ENCODE measurements at places on chromosomes 7 and 10.

DNA sequence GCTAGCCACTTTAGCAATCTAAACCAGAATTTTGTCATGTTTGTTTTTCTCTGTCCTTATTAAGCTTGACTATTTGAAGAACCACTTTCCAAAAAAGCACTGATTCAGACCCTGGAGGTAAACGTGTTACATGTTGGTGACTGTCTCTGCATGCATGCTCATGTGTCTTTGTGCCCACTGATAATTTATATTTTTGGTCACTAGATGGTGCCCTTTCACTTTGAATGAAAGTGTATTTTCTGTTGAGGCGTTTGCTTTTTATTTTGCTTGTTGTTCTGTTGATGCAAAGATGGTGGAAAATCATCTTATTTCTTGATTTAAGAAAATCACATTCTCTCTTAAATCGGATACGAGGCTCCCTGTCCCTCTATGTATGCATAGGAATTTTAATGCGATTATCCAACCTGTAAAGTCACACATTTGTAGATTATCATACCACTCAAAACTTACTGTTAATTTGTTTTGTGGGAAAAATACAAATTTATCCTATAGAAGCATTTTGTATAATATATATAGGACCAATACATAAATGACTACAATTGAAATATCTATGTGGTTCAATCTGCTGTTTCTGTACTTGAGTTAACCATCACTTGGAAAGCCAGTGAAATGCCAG lies 269.3 kb downstream of the BICC1 start:
- peak; percentile 19 for DNase-seq

GRCh38 chr7:49805371-49806007 lies 32.1 kb downstream of the VWC2 start:
- DNase-seq = no peak

DNA sequence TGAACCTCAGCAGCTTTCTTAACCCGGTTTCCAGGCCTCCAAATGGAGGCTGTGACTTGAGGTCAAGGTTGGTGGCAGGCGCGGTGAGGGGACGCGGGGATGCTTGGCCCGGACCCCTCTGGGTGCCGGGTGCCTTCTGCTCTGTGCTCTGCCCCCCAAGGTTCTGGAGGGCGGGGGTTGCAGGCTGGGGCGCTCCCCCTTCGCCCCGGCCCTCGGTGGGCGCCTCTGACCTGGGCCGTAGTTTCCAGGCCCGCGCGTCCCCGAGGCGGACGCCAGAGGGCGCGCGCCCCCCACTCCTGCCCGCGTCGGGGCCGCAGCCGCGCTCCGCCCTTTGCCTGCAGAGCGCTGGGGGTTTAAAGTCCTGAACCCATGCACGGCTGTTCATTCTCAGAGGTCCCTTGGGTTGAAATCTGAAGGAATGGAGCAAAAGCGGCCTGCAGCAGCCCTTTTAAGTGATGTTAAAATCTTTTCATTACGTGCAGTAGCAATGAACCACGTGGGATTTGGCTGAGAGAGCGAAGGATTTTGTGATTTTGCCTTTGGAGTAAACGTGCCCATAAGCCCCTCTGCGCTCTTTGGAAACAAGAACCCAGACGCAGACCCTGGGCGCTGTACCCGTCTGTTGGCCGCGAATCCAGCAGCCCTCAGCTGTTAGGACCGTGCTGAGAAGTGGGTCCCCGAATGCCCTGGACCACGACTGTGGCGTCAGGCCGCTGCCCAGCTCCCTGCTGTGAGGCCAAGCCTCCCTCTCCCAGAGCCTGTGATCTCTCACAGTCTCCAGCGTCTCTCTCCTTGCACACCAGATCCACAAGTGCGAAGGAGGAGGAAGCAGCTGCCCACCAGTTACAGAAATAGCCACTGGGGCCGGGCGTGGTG lies 135.0 kb downstream of the ACTR3B start:
- peak; percentile 21 for DNase-seq

DNA sequence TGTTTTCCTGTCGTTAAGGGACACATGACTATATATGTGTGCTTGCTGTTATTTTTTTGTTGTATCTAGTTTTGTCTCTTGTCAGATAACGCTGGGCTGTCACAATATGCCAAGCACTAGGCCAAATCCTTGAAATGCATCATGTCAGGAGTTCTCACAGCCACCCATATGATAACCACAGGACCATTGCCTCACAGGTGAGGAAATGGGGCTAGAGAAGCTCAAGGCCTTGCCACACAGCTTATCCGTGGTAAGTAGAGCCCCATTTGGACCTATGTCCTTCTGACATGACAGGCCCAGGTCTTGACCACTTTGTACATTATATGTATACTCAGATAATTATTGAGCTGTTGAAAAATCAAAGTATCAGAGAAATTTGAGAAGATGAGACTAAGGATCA lies 42.0 kb upstream of the TARP start:
- DNase-seq = no peak

DNA sequence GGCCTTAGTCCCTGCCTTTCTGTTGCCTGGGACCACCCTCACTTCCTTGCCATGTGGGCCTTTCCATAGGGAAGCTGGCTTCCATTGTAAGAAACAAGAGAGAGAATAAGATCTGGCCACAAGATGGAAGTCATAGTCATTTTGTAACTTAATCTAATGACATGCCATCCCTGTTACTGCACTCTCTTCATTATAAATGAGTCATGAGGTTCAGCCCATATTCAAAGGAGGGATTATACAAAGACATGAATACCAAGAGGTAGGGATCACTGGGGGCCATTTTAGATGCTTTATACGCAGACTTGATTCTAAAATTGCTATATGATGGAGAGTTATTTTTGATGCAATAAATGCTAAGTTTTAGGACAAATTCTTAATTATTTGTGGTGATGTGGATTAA lies 75.2 kb upstream of the CELF2 start:
- no peak for DNase-seq

DNA sequence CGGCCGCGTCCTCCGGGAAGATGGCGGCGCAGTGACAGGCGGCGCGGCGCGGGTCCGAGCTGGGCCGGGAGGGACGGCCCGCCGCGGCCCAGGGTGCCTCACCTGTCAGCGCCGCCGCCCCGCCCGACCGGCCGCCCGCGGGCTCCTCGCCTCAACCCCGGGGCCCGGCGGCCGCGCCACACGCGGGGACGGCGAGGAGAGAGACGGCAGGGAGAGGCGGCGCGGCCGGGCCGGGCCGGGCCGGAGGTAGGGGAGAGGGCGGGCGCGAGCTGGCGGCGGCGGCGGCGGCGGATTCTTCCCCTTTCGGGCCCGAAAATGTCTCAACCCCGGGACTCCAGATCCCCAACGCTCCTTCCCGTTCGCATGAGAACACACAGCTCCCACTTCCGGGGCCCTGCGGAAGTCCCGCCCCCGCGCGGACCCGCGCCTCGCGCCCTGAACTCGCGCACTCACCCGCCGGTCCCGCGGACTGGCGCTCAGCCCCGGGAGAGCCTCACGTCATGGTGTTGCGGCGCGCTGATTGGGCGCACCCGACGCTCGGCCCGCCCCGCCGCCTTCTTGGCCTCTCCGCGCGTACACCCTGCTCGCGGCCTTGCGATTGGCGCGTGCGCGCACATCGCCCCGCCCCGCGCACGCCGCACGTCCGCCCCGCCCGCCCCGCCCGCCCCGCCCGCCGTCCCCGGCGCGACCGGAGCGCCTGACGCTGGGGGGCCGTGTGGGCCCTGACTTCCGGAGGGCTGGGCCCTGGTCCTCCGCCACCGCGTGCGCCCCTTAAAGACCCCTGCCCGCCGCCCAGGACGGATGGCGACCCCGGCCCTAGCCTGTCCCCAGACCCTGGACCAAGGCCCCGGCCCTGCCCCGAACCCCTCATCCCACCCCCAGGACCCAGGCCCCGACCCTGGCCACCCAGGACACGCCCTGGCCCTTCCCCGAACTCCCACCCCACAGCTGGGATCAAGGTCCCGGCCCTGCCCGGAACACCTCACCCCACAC lies at the start of gene LARP4B:
TSS of gene LARP4B (minus strand) at position 380 of the 993 bp plus-strand sequence. CDS start 45,984 bp downstream, outside the sequence.
- DNase-seq = peak; percentile 94

- DNase-seq = no peak
Measured at GRCh38 chr7:6284055-6284400, 11.6 kb upstream of the CYTH3 start.
